ENCODE measurements at places on chromosomes 16 and 17. TPM values are rescaled to one million over a fixed set of nuclear protein-coding genes. Genes with fewer than 3 reads are reported as not detected.

GRCh38 chr17:10126616-10127501 is 71.5 kb downstream of the GAS7 start:
- no peak for DNase-seq

CCL22 gene
- total RNA-seq = not detected

- DNase-seq = no peak
These were observed 57.3 kb upstream of the CDC42EP4 start for GRCh38 chr17:73369111-73369521.

SLFN14 gene
- total RNA-seq = not detected

GRCh38 chr17:55288356-55289105 is 23.8 kb downstream of the HLF start:
- no peak for DNase-seq

DNA sequence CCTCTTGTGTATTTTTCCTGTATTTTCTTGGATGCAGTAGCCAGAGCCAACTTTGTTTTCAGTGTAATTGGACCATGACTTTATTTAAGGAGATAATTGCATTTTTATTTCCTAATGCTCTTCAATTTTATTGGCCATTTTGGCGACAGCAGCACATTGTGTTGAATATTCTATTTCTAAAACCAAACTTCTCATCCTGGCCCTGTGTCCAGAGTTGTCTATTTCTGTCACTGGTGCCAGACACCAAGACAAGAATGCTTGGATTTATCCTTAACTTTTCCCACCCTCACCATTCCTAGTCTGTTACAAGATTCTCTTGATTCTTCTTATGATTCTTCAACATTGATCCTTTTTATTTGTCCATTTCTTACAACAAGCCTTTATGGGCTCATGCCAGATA is 37.1 kb downstream of the ARHGAP44 start:
- no peak for DNase-seq

SLC12A3 gene
- total RNA-seq = not detected

- no peak for DNase-seq
These were observed 2.1 kb downstream of the PRCD start for GRCh38 chr17:76541739-76542454.

NUBP1 gene
- 27.4 TPM for total RNA-seq

KRTAP4-3 gene
- total RNA-seq = not detected

GRCh38 chr17:82693168-82693867 is 5.2 kb downstream of the RAB40B start:
- DNase-seq = no peak

DNA sequence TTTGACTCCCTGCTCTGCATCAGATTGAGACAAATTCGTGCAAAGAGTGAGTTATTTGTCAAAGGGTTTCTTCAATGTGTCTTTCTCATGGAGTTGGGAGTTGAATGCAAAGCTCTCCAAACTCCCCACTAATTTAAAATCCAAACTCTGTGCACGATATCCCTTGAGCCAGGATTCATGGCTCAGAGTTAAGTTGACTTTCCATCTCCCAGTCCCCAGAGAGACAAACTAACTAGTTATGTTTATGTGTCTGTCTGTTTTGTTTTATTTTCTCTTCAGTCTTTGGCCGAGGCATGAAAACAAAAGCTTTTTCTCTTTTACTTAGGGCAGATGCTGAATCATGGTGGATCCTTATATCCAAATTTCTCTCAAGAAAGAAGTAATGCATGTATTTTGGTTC is 570.0 kb upstream of the CDH5 start:
- no peak for DNase-seq

GRCh38 chr17:1907216-1907631 is 77.4 kb downstream of the RPA1 start:
- no peak for DNase-seq

DNA sequence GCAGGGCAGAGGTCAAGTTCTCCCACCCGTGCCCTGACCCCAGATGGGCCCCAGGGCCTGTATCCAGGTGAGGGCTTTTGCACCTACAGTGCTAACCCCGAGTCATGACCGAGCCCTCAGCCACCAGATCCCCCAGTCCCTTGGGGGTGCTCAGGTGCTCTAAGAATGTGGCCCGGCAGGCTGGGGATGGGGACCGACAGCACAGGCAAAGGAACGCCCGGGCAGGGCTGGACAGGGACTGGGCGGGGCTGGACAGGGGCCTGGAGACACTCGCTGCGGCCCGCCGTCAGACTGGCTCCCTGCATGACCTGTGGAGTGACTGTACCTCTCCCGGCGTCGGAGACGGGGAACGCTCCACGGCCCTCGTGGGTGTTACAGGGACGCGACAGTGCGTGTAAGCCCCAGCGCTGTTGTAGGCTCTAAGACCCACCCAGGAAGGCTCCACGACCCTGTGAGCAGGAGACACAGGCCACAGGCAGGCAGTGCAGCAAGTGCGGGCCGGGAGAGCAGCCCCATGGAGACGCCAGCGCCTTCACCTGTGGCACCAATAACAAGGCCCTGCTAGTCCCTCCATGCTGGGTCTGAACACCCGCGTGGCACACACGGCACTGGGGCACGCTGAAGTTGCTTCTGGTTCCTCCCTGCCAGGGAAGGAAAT is 38.8 kb downstream of the CBFA2T3 start:
- no peak for DNase-seq

GRCh38 chr17:78132084-78132676 is 1.6 kb downstream of the TMC8 start:
- no peak for DNase-seq

FBRS gene
- 14.0 TPM for total RNA-seq

SCNN1B gene
- total RNA-seq = not detected

DNA sequence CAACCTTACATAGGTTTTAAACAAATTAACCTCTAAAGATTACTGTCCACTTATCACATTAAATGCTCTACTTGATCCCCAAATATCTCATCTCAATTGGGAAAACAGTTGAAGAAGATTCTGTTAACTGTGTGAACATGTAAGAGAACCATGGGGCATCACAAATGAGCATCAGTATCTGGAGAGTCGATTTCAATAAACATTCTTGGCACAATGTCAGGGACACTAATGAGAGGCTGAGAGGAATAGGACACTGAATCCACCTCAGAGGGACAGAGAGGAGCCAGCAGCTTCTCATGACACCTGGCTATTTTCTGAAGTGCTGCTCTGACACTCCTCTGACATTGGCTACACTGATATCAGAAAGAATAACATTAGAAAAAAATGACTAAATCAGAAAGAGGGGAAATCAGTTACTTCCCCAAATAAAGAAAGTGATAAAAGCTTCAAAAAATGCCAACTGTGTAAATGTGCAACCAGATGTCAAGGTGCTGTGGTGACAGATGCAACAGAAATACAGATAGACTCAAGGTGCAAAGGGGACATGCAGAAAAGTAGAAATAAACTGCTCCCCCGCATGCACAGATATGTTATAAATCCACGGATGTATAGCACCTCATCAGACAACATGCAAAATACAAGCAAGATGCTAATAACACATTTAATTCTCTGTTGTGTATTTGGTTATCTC is 67.4 kb downstream of the SNX11 start:
- DNase-seq = no peak

GRCh38 chr17:82551779-82552457 is 32.4 kb downstream of the FOXK2 start:
- DNase-seq = no peak

- no peak for DNase-seq
These were observed at the start of gene SOX15 for GRCh38 chr17:7589891-7590691. Gene SOX15, minus strand, starts transcription at chr17:7590094. Its CDS starts 418 bp downstream, at chr17:7589676.

CHST5 gene
- total RNA-seq = not detected

CD300LB gene
- total RNA-seq = not detected

DNA sequence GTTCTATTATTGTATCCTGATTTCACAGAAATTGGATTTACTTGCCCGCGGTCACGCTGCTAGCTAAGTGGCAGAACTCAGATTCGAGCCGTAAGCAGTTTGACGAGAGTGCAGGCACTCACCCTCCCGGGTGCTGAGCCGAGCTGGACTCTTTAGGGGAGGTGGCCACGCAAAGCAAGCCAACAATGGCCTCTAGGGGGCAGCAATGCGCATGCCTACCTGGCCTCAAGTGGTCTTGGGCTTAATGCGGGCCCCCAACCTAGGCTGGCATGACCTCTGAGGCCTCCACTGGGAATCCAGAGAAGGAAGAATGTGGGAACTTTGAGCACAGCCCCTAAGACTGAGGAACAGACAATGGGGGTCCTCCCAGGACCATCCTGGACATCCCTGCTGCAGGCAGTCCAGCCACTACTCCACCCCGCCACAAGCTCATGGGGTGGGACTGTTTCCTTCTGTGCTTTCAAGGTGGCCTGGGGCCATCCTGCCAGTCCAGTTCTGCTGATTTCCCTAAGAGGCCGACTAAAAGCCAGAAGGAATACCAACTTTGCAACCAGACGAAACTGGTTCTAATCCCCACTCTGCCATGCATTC is 276.5 kb downstream of the XYLT1 start:
- no peak for DNase-seq

DNA sequence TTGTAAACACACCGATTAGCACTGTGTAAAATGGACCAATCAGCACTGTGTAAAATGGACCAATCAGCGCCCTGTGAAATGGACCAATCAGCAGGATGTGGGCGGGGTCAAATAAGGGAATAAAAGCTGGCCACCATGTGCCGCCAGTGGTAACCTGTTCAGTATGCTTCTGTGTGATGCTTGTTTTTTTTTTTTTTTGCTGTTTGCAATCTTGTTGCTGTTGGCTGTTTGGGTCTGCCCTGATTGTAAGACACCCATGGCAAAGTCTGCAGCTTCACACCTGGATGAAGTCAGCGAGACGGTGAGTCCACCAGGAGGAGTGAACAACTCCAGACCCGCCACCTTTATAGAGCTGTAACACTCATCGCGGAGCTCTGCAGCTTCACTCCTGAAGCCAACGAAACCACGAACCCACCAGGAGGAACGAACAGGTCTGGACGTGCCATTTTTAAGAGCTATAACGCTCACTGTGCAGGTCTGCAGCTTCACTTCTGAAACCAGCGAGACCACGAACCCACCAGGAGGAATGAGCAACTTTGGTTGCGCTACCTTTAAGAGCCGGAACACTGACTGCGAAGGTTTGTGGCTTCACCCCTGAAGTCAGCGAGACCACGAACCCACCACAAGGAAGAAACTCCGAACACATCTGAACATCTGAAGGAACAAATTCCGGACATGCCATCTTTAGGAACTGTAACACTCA is 85.0 kb upstream of the MED9 start:
- DNase-seq = no peak

CACNG3 gene
- total RNA-seq = not detected

- DNase-seq = no peak
These were observed 5.5 kb downstream of the TBX2 start for GRCh38 chr17:61404913-61405685.

CACNG5 gene
- not detected for total RNA-seq

DNA sequence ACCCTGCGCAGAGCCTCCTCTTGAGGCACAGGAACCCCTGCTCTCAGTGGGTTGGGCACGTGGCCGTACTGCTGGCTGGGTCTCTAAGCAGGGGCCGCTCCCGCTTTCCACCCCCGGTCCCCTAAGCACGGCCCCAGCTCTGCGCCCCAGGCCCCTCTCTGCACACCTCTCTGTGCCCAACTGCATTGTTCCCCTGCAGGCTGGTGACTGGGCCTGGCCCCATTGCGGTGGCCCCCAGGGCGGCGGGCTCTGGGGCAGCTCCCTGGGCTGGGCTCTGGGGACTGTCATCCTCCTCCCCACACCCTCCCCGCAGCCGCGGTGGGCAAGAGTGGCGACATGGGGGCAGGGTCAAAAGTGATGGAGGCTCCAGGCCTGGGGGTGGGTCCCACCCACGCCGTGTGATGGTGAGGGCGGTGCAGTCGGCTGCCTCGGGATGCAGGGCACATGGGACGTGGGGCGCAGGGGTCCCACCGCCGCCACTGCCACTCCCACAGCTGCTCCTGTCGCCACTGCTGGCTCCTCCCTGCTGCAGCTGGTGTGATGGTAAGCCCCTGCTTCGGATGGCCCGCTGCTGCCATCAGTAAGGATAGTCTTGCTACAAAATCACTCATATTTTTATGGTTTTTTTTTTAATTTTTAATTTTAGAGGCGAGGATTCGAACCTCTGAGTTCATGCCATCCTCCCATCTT is 15.2 kb upstream of the ITGB3 start:
- no peak for DNase-seq

SLFN13 gene
- 6.9 TPM for total RNA-seq

DNA sequence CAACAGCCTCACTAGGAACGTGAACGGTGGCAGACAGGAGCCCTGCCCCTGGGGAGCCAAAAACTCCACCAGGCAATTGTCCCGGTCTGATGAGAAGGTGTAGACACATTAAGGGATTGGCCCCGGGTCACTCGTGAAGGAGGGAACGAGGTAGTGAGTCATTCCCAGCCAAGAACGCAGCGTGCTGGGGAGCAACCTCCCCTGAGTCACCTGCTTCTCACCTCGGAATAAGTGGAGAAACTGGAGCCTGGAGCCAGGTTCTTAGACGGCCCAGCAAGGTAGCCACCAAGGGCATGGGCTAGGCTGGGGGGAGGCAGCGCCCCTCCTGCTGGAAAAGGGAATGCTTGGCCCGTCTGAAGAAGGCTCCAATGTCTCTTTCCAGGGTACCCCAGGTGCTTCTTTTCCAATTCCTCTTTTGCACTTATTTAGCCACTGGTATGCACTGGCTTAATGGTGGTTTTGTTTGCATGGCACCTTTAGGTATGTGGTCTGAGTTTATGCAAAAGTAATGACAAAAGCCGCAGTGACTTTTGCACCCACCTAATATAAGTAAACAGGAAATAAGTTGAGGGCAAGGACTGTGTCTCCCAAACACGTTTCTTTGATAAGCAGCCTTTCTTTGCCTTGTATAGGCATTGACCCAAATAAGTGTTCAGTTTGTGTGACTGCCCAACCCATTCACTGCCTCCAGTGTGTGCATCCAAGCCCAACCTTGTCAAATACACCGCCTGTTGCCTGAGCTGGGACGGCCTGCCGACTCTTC is 1.8 kb upstream of the HELZ start:
- no peak for DNase-seq

DNA sequence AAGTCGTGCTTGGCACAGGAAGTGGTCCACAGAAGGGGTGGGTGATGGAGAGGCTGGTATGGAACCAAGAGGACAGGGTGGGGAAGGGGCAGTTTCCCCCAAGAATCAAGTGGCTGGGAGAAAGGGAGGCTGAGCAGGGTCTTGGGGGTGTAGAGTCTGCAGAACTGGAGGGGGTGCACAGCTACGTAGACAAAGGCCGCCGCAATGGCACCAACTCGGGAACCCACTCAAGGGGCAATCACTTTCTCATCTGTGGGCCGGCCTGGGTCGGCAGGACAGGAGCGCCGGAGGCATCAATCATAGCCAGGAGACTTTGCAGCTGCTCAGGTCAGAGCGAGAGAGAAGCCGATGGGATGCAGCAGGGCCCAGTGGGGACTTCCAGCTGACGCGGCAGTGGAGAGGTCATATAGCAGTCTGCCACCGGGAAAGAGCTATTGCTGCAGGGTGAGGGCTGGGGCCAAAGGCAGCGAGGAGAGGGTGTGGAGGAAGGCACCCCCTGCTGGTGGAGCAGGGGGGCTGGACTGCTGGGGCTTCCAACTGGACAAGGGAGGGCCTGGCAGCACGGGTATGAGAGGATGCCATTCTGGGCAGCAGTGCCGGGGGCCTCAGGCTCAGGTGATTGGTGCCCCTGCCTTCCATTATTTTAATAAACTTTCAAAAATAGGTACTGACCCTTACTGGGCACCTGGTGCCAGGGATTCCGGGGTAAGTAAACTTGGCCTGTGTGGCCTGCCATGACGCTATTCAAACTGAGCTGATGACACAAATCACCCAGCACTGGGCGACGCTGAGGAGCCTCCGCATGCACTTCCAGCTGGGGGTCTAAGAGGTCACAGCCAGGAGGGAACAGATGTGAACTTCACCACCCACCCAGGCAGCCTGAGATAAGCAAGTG is 52.5 kb upstream of the MTSS2 start:
- DNase-seq = no peak

GRCh38 chr17:74371653-74372147 is 4.4 kb downstream of the GPR142 start:
- DNase-seq = no peak

SRSF1 gene
- 769 TPM for total RNA-seq

SHISA6 gene
- total RNA-seq = not detected
